ENCODE measurements at places on chromosomes 1 and 21.

- H3K36me3 ChIP-seq = no peaks in the 10 kb centered on the region
- DNase-seq = peak; percentile 29
- no peak overlapping the region for H3K27ac ChIP-seq
- no peaks in the 10 kb centered on the region for H3K27me3 ChIP-seq
Observed at GRCh38 chr1:202709276-202710041, 795 bp downstream of the SYT2 start.

DNA sequence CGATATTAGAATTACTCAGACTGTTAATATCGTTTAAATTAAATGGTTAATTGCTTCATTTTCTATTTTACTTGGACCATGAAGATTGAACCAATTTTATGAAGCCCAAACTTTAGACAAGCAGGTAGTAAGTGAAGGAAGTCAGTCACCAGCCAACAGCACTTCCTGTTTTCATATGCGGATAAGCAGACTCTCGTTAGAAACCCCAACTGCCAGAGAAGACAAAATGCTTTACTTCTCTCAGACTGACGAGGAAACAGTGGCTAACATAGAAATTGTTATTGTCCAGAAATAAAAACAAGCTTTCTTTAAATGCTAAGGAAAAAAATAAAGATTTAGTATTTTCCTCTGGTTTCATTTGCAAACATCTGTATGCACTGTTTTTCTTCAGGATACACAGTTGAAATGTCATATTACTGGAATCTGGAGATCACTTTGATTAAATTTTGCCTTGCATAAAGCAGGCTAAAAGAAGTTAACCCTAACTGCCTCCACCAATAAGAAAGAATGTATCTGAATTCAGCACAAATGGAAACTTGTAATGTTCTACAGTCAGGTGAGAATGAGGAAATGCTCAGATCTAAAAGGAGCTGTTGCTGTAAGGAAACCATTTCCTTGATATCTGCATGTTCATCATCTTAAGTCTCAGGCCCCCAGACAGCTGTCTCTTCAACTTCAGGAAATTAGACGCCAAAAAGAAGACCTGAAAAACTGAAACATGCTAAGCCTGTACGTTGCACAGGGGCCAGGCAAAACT is 129.8 kb upstream of the SAMSN1 start:
- no peaks in the 10 kb centered on the region for H3K4me1 ChIP-seq
- no peaks in the 10 kb centered on the region for H3K27me3 ChIP-seq
- DNase-seq = peak; percentile 19
- no peak overlapping the region for H3K4me3 ChIP-seq
- H3K36me3 ChIP-seq = no peaks in the 10 kb centered on the region

- H3K4me1 ChIP-seq = peaks cover 49% of the 10 kb centered on the region
- H3K36me3 ChIP-seq = no peaks in the 10 kb centered on the region
- no peaks in the 10 kb centered on the region for H3K27me3 ChIP-seq
- no peak for DNase-seq
- no peak overlapping the region for H3K4me3 ChIP-seq
- H3K27ac ChIP-seq = no peak overlapping the region
Observed at GRCh38 chr21:34126691-34127090, 53.3 kb downstream of the MRPS6 start.

GRCh38 chr1:12772520-12772919 is 1.0 kb upstream of the PRAMEF12 start:
- no peaks in the 10 kb centered on the region for H3K36me3 ChIP-seq
- no peaks in the 10 kb centered on the region for H3K27me3 ChIP-seq
- no peak overlapping the region for H3K27ac ChIP-seq
- DNase-seq = no peak
- no peak overlapping the region for H3K4me3 ChIP-seq

DNA sequence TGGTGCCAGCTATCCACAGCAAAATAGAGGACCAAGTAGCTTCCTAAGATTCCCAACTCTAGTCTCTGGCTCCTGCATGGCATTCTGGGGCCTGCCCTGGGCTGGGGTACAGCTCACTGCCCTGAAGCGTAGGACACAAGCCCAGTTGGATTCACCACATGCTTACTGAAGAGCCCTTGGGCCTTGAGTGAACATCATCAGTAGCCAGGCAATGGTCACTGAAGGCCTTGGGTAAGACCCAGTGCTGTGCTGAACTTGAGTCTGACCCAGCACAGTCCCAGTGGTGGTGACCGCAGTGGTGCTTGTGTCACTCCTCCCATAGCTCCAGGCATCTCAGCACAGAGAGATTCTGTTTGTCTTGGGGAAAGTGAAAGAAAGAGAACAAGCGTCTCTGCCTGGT is 7.7 kb upstream of the LCE3A start:
- no peaks in the 10 kb centered on the region for H3K27me3 ChIP-seq
- DNase-seq = no peak
- H3K27ac ChIP-seq = no peak overlapping the region
- no peaks in the 10 kb centered on the region for H3K36me3 ChIP-seq
- H3K4me1 ChIP-seq = no peaks in the 10 kb centered on the region

DNA sequence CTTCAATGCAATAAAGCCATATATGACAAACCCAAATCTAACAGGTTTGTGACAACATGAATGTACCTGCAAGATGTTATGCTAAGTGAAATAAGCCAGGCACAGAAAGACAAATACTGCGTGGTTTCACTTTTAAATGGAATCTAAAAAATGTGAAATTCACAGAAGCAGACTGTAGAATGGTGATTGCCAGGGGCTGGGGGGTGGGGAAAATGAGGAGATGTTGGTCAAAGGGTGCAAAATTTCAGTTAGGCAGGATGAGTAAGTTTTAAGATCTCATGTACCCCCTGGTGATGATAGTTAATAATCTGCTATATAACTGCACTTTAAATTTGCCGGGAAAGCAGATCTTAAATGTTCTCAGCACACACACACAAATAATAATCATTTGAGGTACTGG is 160.5 kb downstream of the PTBP2 start:
- H3K36me3 ChIP-seq = no peaks in the 10 kb centered on the region
- no peak overlapping the region for H3K4me3 ChIP-seq
- H3K4me1 ChIP-seq = no peaks in the 10 kb centered on the region
- no peaks in the 10 kb centered on the region for H3K27me3 ChIP-seq
- DNase-seq = no peak
- no peak overlapping the region for H3K27ac ChIP-seq

GRCh38 chr1:154884869-154885701 is 15.0 kb upstream of the KCNN3 start:
- H3K4me3 ChIP-seq = no peak overlapping the region

GRCh38 chr1:81912383-81912782 is 111.6 kb downstream of the ADGRL2 start:
- H3K4me3 ChIP-seq = no peak overlapping the region
- DNase-seq = no peak
- H3K27ac ChIP-seq = no peak overlapping the region
- H3K27me3 ChIP-seq = no peaks in the 10 kb centered on the region

- H3K27ac ChIP-seq = no peak overlapping the region
- no peaks in the 10 kb centered on the region for H3K4me1 ChIP-seq
- no peaks in the 10 kb centered on the region for H3K27me3 ChIP-seq
- H3K36me3 ChIP-seq = no peaks in the 10 kb centered on the region
Observed at GRCh38 chr1:116772648-116773045, 18.4 kb downstream of the CD2 start.

GRCh38 chr1:218209351-218209861 is 75.7 kb upstream of the RRP15 start:
- DNase-seq = no peak
- no peaks in the 10 kb centered on the region for H3K36me3 ChIP-seq
- no peak overlapping the region for H3K4me3 ChIP-seq
- no peaks in the 10 kb centered on the region for H3K4me1 ChIP-seq
- H3K27me3 ChIP-seq = no peaks in the 10 kb centered on the region

DNA sequence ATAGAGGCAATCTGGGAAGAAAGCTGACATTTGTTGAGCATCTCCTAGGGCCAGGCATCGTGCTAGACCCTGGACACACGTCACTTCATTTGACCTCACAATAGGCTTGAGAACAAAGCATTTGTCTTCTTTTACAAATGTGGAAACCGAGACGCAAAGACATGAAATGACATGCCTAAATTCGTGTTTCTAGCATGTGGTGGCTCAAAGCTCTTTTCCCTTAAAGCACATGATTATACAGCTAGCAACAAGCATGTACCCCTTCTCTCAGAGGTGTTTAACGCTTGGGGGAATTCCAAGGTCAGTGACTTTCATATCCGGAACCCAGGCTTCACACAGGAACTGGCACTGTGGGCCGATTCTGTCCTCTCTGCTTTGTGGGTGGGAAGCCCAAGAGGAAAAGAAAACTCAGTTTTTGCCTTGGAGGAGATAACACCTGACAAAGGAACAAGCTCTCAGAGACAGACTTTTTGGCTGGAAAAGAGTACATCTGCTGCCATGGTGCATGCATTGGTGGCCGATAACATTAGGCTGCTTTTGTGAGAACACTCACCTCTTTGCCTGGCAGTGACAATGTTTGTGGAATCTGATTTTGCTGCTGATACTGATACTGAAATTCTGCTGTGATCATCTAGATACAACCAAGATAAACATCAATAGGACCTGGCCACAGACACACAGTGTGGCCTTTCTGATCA is 15.4 kb upstream of the CD2 start:
- no peak overlapping the region for H3K4me3 ChIP-seq
- no peaks in the 10 kb centered on the region for H3K36me3 ChIP-seq
- H3K27ac ChIP-seq = no peak overlapping the region
- no peak for DNase-seq
- H3K4me1 ChIP-seq = no peaks in the 10 kb centered on the region

DNA sequence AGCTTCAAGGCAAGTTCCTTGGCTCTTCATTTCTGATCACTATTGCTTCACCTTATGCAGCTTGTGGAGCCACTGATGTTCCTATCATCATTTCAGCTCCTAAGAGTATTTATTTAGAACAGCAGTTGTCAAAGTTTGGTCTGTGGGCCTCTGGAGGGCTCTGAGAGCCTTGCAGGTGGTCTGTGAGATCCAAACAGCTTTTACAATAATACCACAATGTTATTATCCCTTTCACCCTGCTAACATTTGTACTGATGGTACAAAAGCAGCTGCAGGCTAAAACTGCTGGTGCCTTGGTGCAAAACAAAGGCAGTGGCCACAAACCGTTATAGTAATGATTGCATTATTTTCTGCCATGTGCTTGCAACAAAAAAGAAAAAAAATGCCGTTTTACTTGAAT is 33.8 kb downstream of the PATJ start:
- no peak overlapping the region for H3K4me3 ChIP-seq
- DNase-seq = no peak
- H3K36me3 ChIP-seq = no peaks in the 10 kb centered on the region

DNA sequence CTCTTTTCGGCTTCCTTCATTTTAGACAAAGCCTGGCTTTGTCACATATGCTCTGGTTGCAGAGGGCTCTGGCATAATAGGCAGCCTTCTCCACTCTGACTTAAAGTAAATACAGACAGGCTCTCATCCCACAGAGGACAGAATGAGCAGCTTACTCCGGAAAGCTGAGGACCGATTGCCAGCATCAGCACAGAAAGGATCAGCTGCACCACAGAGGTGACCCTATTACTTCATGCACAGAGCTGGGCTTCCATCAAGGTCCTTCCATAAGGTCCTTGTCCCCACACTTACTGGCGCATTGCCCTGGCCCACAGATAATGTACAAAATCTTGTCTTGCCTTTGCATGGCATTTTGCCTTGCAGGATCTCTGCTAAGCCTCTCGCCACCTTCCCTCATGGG is 67.6 kb downstream of the SEC16B start:
- H3K4me1 ChIP-seq = no peaks in the 10 kb centered on the region
- H3K4me3 ChIP-seq = no peak overlapping the region

GRCh38 chr1:9371391-9371935 is 78.8 kb downstream of the SPSB1 start:
- no peak overlapping the region for H3K4me3 ChIP-seq
- H3K4me1 ChIP-seq = peaks cover 20% of the 10 kb centered on the region
- no peaks in the 10 kb centered on the region for H3K36me3 ChIP-seq
- H3K27me3 ChIP-seq = no peaks in the 10 kb centered on the region

- H3K4me1 ChIP-seq = peaks cover 69% of the 10 kb centered on the region
- H3K36me3 ChIP-seq = no peaks in the 10 kb centered on the region
- no peak for DNase-seq
- no peaks in the 10 kb centered on the region for H3K27me3 ChIP-seq
Observed at GRCh38 chr1:156500543-156500792, at the start of gene MEF2D. Gene MEF2D, minus strand, starts transcription at chr1:156500775. Its CDS starts 17,483 bp downstream, at chr1:156483292.

DNA sequence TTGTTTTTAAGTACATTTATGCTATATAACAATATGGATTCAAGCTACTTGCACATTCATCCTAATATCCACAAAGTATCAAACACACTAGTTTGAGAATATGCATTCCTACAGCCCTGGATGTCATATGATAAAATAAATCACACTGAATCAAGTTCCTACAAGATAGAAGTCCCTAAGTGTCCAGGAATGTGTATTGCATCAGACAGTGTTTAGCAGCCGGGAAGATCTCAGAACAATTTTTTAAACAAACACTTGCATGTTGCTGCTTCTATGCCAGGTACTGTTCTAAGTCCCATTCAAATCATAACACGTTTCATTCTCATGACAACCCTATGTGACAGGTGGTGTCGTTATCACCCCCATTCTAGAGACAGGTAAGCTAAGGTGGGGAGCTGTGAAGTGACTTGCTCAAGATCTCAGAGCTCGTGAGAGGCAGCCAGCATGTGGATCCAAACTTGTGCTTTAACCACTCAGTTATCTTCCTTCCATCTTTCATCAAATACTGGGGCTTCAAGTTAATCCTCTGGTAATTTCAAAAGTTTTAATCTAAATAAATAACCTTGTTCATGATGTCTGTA is 68.3 kb upstream of the KIF26B start:
- no peak overlapping the region for H3K27ac ChIP-seq
- H3K4me3 ChIP-seq = no peak overlapping the region
- no peaks in the 10 kb centered on the region for H3K27me3 ChIP-seq
- no peaks in the 10 kb centered on the region for H3K4me1 ChIP-seq

DNA sequence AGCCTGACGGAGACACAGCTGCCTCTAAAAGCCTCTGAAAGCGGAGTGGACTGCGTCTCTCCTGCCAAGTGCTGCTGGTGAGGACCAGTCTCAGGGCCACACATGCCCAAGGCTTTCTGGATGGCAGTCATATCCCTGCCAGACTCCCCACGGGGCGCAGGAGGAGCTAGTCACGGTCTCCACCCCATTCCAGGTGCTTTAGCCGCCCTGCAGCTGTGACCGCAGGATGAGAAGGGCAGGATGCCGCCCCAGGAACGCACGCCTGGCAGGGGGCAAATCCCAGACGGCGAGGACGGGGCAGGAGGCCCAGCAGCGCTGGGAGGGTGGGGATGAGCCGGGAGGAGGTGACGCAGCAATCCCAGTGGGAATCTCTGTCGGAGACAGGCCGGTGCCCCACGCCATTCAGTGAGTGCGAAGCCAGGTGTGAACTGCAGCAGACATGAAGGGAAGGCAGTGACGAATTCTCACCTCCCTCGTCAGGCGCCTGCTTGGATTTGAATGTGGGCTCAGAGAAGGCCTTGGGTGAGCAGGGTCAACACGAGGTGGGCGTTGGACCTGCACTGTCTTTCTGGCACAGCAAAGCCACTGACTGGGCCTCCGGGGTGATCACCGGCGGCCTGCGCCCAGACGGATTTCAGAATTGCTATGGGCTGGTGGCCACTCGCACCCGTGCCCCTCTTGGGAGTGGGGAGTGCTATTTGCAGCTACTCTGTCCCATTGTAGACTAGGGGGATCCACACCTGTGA is 38.5 kb upstream of the SLC19A1 start:
- H3K27me3 ChIP-seq = no peaks in the 10 kb centered on the region
- DNase-seq = no peak
- H3K36me3 ChIP-seq = no peaks in the 10 kb centered on the region
- H3K4me3 ChIP-seq = no peak overlapping the region

Measured in testis (tissue), 5 donors.